ENCODE measurements at places on chromosomes 3 and 15.

DNA sequence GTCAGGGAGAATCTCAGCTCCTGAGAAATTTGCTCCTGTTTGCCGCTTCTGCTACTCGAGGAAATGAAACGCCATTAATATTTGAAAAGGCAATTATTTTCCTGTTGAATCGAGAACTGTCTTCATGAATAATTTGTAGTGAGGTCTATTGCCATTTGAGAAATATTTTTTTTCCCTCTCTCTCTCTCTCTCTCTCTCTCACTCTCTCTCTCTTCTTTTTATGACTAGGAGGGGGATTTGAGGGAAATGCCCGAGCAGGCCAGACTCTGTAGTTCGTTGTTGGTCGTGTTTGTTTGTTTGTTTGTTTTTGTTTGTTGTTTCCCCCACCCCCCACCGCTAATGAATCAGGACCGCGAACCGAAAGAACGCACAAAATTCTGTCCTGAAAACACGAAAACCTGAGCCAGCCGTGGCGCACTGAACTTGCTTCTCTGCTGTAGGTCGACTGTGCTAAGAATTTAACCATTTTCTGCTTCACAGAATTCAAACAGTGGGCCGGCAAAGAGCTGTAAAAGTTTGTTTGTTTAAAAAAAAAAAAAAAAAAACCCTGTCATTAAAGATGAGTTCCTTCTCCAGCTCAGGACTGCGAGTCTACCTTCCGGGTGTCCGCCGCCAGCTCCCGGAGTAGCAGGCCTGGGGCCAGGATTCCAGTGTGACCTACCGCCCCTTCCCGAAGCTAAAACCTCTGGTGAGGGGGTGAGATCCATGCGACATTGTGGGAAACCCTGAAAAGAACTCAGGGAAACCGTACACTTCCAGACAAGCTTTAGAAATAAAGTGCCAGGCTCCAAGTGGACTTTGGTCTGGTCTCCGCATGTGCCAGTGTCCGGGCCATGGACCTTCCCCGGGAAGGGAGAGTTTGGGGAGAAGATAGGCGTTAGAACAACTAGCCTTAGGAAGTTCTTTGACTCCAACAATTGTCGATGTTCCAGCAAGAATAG is 12.1 kb downstream of the ZIC4 start:
- DNase-seq: no peak

- DNase-seq: no peak
Observed at GRCh38 chr3:73950865-73951558, 326.3 kb upstream of the PDZRN3 start.

DNA sequence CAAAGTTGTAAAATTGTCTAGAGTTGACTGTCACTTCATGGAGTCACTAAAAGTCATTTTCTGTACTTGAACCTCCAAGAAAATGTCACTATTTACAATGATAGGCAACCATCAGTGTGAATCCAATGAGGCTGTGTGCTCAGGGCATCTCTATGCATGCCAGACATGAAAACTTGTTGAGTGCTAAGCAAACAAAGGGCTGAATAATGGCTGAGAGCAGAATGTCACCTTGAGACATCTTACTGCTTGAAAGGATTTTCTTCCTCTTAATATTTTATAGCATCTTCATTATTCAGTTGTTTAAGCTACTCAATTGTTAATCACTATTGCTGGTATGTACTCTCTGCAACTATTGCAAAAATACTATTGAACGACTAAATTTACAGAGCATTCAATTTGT is 184.7 kb downstream of the PLCH1 start:
- DNase-seq: no peak

GRCh38 chr3:53174346-53175250 is 13.6 kb downstream of the PRKCD start:
- DNase-seq: no peak

GRCh38 chr3:157280354-157280753 is 120.4 kb upstream of the CCNL1 start:
- DNase-seq: no peak

GRCh38 chr3:14562121-14562890 is 22.2 kb upstream of the GRIP2 start:
- no peak for DNase-seq

GRCh38 chr3:184761075-184761841 is 49.4 kb upstream of the MAGEF1 start:
- no peak for DNase-seq

- no peak for DNase-seq
Observed at GRCh38 chr3:46261926-46262594, 19.8 kb downstream of the CCR3 start.

GRCh38 chr15:60095711-60096110 is 91.6 kb downstream of the FOXB1 start:
- DNase-seq: no peak

DNA sequence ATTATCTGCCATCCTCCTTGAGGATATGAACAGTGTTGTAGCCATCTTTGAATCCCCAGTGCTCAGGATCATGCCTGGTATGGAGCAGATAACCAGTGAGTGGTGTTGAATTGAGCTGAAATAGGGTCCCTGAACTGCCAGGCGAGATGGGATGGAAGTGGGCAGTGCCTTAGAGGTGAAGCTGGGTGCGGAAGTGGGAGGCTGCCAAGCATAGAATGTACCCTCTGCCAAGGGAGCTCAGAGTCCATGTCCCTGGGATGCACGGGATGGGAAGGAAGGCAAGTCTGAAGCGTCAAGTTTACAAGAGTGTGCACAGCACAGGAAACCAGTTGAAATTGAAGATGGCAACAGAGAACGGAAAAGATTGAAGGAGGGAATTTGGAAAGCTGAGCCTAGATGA is 147.0 kb downstream of the CACNA1D start:
- DNase-seq: no peak

- no peak for DNase-seq
Observed at GRCh38 chr3:20462723-20463122, 276.7 kb upstream of the SGO1 start.

DNA sequence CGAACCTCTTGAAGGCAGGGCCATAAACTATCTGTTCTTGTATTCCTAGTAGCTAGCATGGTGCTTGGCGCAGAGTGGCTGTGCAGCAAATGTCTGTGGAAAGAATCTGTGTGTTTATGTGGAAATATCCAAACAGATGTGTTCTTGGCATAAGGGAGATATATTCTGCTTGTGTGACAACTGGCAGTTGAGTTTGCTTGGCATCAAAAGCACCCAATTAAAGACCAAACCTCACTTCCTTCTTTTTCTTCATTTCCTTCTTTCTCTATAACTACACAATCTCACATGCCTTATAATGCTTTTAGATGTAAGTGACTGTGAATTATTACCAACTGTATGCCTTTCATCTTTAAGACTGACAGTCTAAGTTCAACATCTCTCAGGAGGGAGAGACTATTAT is 296.5 kb downstream of the SLC9A9 start:
- DNase-seq: no peak

GRCh38 chr15:83784975-83785374 is 131.1 kb downstream of the ADAMTSL3 start:
- DNase-seq: no peak
